Stimulated activated CD8-positive, alpha-beta memory T cell treated with anti-CD3 and anti-CD28 coated beads, Interleukin-15, amount 100 ng/mL, for 1 hour (primary cell): ENCODE measurements at places on chromosomes 7 and 10.

GRCh38 chr10:132876993-132877431, 65.4 kb downstream of the CFAP46 start:
- no peak for DNase-seq

DNA sequence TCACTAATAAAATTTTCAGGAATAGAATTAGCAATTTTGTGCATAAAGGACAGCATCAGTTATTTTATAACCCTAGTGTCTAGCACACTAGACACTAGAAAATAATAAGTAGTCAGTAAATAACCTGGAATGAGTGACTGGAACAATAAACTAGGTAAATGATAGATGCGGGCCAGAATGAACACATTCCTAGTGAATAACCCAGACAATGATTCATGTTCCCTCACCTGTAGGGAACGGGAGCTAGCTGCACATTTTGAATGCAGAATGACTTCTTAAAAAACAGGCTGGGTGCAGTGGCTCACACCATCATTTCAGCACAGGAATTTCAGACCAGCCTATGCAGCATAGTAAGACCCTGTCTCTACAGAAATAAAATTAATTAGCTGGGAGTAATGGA, 3.2 kb upstream of the ATOH7 start:
- DNase-seq, result no peak

- no peak for DNase-seq
These were observed 6.6 kb upstream of the EBF3 start for GRCh38 chr10:129970465-129971364.

GRCh38 chr7:130333832-130334231, 10.8 kb upstream of the CPA5 start:
- DNase-seq, result no peak

GRCh38 chr7:4769761-4770160, 5.7 kb upstream of the AP5Z1 start:
- DNase-seq, result no peak

GRCh38 chr10:13715100-13715499, 128.3 kb downstream of the PRPF18 start:
- no peak for DNase-seq

GRCh38 chr10:35705051-35705450, 63.0 kb upstream of the FZD8 start:
- DNase-seq, result no peak

DNA sequence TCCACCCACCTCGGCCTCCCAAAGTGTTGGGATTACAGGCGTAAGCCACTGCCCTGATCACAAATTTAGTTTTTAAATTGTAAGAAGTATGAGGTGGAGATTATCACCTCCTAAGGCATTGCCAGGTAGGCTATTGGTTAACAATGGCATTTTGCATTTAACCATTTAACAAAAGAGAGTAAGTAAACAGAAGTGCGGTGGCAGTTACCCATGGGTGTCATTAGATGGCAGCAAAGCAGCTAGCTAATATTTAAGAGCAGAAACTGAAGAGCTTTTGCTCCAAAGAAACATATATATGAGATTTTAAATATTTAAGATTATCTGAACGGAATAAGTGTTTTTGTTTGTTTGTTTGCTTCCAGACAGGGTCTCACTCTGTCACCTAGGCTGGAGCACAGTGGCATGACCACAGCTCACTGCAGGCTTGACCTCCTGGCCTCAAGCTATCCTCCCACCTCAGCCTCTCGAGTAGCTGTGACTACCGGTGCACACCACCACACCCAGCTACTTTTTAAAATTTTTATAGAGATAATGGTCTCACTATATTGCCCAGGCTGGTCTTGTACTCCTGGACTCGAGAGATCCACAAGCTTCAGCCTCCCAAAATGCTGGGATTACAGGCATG, 325.5 kb upstream of the C7orf33 start:
- DNase-seq, result no peak

DNA sequence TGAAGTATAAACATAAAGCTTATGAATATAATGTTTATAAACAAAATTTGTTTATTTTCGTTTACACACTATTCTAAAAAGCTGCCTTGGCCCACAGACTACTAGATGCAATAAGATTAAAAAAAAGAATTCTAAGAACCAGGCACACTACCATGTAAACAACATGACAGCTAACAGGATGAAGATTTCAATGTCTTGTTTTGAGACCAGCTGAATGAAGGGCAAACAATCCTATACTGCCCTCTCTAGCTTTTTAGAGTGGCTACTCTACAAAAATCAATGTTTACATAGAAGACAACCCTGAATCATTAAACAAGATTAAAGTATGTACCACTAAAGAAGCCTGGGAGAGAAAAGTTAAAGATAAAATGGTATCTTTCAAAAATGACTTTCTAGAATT, 38.6 kb downstream of the SLC25A40 start:
- no peak for DNase-seq

GRCh38 chr10:112565434-112566053, 118.5 kb downstream of the VTI1A start:
- DNase-seq, result no peak
